ENCODE measurements at places on chromosomes 12 and 14. TPM values are rescaled to one million over a fixed set of nuclear protein-coding genes. Genes with fewer than 3 reads are reported as not detected.

The RNASE3 gene
- 0.59 TPM for total RNA-seq

- no peak for DNase-seq
Observed at GRCh38 chr12:130026608-130027176, 122.9 kb upstream of the TMEM132D start.

The PAPLN gene
- 6.7 TPM for total RNA-seq

DNA sequence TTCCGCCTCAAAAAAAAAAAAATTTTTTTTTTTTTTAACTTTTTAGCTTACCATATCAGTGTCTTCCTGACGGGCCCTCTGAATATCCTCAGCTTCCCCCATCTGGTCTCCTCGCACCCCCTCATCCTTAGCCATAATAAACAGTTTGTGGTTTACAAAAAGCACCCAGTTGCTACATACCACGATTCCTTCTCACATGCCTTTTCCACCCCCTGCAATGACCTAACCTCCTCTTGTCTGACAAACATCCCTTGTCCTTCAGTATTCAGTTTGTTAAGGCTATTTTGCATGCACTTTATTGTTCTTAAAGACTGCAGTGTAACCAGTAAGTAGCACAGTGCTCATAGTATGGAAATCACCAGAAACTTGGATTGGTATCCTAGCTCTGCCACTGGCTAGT lies 88.5 kb downstream of the PPM1H start:
- no peak for DNase-seq

GRCh38 chr12:77070800-77071449 lies 5.6 kb upstream of the E2F7 start:
- no peak for DNase-seq

The YY1 gene
- total RNA-seq, result 36.3 TPM

The ERP27 gene
- total RNA-seq, result 0.31 TPM

- DNase-seq, result no peak
Observed at GRCh38 chr12:127280393-127281275, 986.3 kb upstream of the TMEM132C start.

DNA sequence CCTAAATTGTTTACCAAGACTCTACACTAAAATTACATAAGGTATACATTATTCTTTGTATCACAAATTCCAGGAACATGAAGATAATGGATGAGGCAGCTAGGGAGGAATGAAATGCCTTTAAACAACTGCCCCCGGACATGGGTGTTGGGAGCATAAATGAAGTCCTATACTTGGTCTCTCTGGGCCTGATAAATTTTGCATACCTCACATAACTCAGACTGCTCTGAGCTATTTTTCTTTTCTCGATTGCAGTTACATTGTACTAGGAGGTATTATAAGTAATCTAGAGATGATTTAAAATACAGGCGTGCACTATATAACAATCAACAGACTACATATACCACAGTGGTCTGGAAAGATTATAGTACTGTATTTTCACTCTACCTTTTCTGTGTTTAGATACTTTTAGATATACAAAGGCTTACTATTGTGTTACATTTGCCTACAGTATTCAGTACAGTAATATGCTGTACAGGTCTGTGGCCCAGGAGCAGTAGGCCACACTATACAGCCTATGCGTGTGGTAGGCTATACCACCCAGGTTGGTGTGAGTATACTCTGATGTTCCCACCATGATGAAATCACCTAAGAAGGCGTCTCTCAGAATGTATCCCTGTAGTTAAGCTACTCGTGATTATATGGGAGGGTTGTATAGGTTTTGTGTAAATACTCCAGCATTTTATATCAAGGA lies 14.3 kb downstream of the FNTB start:
- no peak for DNase-seq

The KLRC3 gene
- total RNA-seq, result not detected

GRCh38 chr12:89783359-89784060 lies 74.9 kb upstream of the ATP2B1 start:
- no peak for DNase-seq

The RABGGTA gene
- 22.2 TPM for total RNA-seq

GRCh38 chr12:15520083-15520482 lies 197.8 kb downstream of the PTPRO start:
- DNase-seq, result no peak

- no peak for DNase-seq
Observed at GRCh38 chr12:51872689-51872981, 15.3 kb upstream of the ANKRD33 start.

DNA sequence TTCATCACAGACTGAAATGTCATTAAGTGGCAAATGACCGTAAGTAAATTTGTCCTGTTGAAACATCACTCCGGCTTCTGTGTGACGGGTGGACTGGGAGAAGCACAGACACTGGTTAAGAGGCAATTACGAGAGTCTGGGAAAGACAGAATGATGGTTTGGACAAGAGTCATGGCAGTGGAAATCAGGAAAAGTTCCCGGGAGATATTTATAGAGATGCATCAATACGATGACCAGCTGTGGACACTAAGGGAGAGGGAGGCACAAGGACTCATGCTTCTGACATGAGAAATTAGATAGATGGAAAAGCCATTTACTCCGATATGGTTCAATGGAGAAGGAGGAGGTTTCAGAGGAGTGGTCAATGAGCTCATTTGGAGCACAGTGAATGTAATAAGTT lies 27.3 kb downstream of the CKAP4 start:
- DNase-seq, result no peak

The ST8SIA1 gene
- total RNA-seq, result 5.0 TPM

DNA sequence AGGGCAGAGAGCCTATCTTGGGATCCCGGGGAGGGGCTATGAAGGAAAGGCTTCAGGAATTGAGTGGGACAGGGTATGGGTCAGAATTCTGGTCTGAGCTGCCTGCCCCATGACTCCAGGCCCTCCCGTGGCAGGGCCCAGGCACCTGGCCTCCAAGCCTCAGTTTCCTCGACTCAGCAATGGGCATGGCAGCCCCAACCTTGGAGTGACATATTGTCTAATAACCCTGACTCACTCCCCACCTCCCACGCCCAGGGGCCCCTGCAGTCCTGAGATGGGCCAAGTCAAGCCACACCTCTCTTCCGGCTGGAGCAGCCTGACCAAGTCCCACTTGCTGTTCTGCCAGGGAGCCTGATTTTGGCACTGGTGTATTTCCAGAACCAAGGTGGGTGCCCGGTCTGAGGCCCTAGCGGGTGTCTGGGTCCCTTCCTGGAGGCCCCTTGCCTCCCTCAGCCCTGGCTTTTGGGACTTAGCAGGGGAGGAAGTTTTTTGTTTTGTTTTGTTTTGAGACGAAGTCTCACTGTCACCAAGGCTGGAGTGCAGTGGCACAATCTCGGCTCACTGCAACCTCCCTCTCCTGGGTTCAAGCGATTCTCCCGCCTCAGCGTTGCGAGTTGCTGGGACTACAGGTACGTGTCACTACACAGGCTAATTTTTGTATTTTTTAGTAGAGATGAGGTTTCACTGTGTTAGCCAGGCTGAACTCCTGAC lies 40.3 kb upstream of the RCOR1 start:
- DNase-seq, result no peak

DNA sequence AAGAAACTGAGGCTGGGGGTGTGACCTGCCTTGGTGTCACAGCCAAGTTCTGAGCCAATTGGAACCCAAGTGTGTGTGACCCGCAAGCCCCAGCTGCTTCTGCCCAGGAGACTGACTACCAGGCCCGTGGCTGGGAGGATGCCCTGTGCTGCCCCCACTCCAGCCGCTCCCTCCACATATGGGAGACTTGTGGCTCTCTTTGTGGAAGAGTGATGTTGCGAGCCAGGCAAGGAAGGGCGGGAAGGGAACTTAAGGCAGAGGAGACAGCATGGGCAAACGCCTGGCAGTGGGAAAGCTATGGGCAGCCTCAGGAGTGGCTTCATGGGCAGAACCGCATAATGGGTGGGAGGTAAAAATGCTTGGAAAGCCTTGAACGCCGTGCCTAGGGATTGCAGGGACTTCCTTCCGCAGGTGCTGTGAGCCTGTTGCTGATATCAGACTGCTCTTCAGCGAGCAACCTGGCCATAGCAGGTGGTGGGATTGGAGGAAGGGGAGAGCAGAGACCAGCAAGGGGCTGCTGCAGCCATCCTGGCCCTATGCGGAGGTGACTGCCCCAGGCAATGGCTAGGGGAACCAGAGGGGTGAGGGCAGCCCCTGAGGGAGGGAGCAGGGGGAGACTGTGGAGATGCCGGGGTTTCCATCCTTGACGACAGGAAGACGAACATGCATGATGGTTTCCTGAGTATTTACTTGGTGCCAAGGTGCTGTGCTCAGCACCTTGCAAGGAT lies 115.7 kb downstream of the LGMN start:
- no peak for DNase-seq

DNA sequence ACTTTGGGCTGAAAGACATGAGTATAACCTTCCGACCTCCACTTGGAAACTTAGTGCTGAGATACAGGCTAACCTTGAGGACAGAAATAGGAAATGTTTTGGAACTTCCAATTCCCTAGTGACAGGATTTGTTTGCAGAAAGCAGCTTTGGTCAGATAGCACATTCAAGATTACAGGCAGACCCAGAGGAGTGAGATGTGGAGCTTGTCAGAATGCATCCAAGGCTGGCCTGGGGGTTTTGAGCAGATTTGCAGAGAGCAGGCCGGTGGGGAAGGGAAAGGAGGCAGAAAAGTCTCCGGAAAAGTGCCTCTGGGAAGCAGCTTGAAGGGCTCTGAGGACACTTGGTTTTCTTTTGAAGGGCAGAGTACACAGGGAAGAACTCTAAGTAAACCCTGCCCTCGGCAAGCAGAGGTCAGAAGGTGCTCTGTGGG lies 180.3 kb downstream of the ETV6 start:
- no peak for DNase-seq

The SLC17A8 gene
- total RNA-seq, result not detected

The OAS1 gene
- total RNA-seq, result 4.0 TPM

- DNase-seq, result no peak
Observed at GRCh38 chr12:6282453-6282840, 28.0 kb upstream of the PLEKHG6 start.

The ETV6 gene
- total RNA-seq, result 6.7 TPM

DNA sequence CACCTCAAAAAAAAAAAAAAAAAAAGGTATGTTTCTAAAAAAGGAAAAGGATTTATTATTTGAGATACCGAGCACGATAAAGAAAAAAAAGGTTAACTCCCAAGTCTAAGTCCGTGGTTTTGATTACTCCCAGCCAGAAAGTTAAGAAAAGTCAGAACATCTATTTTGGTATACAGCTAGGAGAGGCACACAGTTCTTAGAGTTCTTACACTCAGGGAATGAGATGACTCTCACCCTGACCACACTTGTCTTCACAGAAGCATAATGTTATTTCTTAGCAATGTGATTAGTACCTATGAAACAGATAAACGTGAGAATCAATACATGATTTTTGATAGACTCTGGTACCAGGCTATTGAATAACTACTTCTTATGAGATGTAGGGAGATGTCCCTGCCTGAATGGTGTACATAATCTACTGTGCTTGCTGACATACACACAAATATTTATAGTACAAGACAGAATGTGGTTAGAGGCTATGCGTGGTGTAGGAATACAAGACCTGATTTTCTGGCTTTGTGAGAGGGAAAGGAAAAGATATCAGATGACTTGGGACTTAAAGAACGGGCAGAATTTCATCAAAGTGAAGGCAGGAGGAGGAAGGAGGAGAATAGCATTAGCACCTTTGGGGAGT lies 31.6 kb downstream of the LIMA1 start:
- DNase-seq, result no peak

The OR4K14 gene
- not detected for total RNA-seq

DNA sequence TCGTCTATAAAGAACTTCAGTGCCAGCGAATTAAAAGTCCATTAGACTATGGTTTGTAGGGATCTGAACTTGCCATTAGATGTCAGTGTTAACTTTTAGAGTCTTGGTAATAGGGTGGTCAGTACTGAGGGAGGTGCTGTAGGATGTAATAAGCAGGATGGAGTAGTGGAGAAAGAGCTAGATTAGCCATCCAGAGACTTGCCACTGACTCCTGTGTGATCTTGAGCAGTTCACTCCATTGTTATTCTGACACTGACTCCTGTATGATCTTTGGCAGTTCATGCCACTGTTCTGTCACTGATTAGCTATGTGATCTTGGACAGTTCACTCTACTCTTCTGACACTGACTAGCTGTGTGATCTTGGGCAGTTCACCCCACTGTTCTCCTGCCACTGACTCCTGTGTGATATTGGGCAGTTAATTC lies 133.6 kb downstream of the TTLL5 start:
- no peak for DNase-seq

DNA sequence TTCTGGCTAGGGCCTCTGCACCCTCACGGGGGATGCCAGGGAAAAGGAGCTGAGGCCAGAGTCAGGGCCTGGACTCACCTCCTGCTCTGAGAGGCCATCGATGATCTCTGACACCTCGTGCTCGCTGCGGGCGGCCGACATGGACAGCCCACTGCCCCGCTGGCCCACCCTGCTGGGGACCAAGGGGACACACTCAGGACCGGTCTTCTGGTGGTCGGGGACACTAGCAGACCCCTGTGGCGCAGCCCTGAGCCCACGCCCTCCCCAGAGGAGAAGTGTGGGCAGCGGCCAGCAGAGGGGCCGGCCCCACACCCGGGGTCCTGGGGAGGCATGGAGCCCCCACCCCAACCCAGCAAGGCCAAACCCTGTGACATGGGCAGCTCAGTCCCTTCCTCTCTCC lies 134.6 kb downstream of the RFLNA start:
- no peak for DNase-seq

The RTN1 gene
- 1.3 TPM for total RNA-seq

- no peak for DNase-seq
Observed at GRCh38 chr14:49944501-49944900, 51.6 kb downstream of the ARF6 start.

- no peak for DNase-seq
Observed at GRCh38 chr12:70365648-70366518, at the start of gene KCNMB4. KCNMB4 (plus strand) TSS chr12:70366290; CDS start chr12:70366735, 445 bp downstream.

Measured in right atrium auricular region (tissue), 2 donors.